Sciatic nerve (tissue), 2 donors: ENCODE measurements at places on chromosomes 2 and 18. TPM values are rescaled to one million over a fixed set of nuclear protein-coding genes. Genes with fewer than 3 reads are reported as not detected.
A peak's percentile ranks its signal among the peaks of the same experiment; 100 is the strongest.

DNA sequence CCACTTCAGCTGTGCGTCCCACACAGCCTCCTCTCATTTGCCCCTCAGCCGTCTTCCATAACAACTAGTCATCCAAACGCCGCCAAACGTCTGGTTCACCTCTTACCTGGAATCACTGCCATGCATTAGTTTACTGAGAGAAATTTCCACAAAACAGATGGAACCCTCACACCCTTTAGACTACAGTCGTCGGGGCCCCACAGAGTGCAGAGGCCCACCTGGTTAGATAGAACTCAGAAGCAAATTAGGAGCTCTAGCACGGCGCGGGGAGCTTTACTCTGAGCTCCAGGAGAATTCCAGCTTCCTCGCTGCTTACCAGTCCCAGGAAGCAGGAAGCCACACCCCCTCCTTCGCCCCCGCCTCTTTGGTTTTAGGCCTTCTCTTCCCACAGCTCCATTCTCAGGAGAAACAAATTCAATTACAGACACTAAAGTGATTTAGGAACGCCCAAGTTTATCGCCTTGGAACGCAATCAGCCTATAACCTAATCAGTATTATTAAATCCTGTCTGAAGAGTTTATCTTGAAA lies 9.4 kb downstream of the RNU2-63P start:
- no peak for DNase-seq

DNA sequence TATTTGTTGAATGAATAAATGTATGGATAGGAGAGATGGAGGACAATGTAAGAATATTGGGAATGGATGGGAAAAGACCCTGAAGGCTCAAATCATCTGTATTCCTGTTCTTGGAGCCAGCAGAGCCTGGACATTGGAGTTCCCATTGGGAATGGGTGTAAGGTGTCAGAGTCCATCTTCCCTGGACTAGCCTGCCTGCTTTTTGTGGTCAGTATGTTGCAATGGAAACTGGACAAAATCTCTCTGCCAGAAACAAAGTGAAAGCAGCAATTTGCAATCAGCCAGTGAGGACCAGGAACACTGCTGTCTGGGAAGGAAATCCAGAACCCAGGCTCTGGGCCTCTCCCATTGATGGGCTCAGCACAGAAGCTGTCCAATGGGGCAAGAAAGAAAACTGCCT lies 83.5 kb upstream of the SKOR2 start:
- DNase-seq, result no peak

DNA sequence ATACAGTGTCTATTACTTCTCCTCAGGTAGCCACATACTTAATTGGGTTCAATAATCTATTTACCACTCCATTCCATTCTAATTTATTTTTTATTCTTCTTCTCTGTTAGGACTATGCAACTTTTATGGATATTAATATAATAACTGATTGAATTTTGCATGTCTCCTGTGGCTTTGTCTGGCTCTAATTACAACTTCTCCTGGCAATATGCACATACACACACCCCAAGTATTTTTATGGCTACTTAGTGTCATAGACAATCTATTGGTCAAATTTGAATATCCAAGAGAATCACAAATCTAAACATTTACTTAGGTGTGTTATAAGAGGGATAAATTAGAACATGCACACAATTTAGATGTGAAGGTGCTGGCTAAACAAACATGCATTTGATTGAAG lies 73.1 kb downstream of the BOD1L2 start:
- no peak for DNase-seq

- no peak for DNase-seq
These were observed 17.6 kb upstream of the NEDD4L start for GRCh38 chr18:58026395-58026794.

- DNase-seq, result no peak
These were observed 312.8 kb upstream of the SALL3 start for GRCh38 chr18:78666666-78667335.

- no peak for DNase-seq
These were observed 662.2 kb downstream of the XIRP2 start for GRCh38 chr2:167550448-167550847.

DNA sequence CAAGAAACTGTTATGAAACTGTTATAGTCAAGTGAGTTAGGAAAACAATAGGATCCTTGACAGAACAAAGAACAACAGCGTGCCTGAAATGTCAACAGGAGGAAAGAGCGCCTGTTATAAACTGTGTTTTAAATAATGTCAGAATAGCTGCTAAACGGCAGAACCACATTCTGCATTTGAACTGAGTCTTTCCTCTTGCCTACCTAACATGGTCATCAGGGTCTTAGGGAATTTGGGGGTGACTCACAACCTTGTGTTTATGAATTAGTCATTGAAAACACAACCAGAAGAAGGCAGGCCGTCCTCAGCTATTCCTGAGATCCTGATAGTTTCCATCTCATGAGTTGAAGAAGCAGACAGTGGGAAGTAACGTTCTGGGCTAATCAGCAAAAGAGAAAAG lies 222.0 kb upstream of the FN1 start:
- no peak for DNase-seq

GRCh38 chr2:17591846-17592245 lies 51.4 kb downstream of the VSNL1 start:
- no peak for DNase-seq

GRCh38 chr18:6785001-6785400 lies 55.5 kb downstream of the ARHGAP28 start:
- no peak for DNase-seq

- DNase-seq, result no peak
These were observed 47.8 kb downstream of the INPP4A start for GRCh38 chr2:98492441-98492840.

DNA sequence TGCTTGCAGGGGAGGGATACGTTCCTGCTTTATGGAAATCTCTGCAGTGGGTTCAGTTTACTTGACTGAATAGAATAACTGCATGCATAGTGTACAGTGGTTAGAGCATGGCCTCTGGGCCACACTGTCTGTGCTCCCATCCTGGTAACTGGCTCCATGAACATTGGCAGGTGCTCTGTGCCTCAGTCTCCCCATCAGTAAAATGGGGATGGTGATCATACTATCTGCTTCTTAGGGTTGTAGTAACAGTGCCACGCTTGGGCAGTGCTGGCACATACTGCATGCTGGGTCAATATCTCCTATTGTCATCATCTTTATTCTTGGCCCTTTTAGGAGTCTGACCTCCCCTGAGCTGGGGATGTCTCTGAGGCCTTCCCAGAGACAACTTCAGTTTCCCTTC lies 117.3 kb downstream of the CTIF start:
- no peak for DNase-seq

GRCh38 chr2:182858671-182859070 lies 7.8 kb downstream of the FRZB start:
- DNase-seq, result no peak

GRCh38 chr2:152655880-152656279 lies 61.4 kb downstream of the PRPF40A start:
- no peak for DNase-seq

DNA sequence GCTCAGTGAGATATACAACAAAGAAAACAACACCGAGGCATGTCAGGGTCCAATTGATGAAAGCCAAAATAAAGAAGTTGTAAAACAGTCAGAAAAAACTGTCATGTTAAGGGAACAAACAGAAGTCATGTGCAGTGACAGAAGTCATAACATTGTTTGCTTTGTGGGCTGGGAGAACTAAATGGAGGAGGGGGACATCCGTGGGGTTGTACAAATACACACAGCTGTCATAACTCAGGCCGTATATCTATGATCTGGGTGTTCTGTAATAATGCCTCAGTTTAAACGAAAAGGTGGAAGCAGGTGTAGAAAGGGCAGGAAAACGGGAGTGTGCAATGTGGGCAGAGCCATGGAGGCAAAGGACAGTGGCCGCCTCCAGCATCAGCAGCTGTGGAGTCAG lies 27.3 kb downstream of the TIMM21 start:
- no peak for DNase-seq

GRCh38 chr2:240424341-240425235 lies 10.9 kb upstream of the GPC1 start:
- peak; percentile 53 for DNase-seq

- no peak for DNase-seq
These were observed 160.4 kb downstream of the KLHL29 start for GRCh38 chr2:23545396-23545795.

- DNase-seq, result no peak
These were observed 28.0 kb upstream of the SLC35F6 start for GRCh38 chr2:26735883-26736588.

- DNase-seq, result no peak
These were observed 27.4 kb upstream of the SLC3A1 start for GRCh38 chr2:44247924-44248323.

DNA sequence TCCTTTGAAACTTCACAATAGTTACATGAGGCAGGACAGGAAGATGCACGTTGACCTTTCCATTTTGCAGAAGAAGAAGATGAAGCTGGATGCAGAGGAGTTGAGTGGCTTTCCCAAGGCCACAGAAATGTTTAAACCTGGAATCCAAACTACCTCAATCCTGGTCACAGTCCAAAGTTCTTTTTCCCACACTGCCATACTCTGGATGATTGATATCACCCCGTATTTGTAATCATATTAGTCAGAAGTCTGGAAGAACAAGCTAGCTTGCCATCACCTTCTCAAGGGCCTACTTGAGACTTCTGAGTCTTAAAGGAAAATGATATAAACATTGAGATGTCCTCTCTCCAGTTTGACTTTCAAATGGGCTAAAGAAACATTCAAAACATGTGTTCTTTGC lies 190.1 kb downstream of the LNPK start:
- no peak for DNase-seq

DNA sequence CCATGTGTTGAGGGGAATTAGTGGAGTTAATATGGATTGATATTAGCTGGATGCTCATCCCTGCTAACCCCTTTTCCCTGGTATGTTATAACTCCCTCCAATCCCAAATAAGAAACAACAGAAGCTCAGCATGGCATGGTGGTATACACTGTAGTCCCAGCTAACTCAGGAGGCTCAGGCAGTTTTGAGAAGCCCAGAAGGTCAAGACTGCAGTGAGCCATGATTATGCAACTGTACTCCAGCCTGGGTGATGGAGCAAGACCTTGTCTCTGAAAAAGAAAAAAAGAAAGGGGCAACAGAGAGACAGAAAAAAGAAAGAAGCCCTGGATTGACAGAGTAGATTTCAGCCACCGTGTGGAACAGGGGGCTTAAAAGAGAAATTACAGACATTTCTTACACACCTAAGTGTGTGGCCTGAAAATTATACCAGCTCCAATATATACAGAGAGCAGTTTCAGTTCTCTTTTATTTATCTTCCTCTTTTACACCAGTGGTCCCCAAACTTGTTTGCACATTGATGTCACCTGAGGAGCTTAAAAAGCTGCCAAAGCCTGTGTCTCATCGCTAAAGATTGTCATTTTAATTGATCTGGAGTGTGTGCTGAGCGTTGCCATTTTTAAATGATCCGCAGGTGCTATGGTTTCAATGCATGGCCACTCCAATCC lies 203.6 kb downstream of the UBE2E3 start:
- DNase-seq, result no peak

GRCh38 chr2:71069376-71069775 lies 928 bp downstream of the NAGK start:
- DNase-seq, result no peak

DNA sequence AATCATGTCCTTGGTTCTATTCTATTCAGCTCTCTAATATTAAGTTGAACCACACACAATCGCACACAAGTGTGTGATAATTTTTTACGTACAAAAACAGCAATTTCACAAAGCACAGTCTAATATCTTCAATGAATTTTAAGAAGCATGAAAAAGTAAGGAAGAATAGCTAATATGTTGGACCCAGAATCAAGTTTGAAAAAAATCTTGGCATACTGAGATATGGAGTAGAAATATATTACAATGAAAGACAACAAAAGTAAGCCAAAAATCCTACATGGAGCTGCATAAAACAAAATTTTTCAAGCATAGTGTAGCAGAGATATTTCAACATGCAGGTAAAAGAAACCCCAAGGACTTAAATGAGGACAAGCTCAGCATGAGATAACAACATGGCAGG lies 219.1 kb upstream of the RND3 start:
- DNase-seq, result no peak

- DNase-seq, result no peak
These were observed 141.4 kb downstream of the SPP2 start for GRCh38 chr2:234191819-234192407.

DNA sequence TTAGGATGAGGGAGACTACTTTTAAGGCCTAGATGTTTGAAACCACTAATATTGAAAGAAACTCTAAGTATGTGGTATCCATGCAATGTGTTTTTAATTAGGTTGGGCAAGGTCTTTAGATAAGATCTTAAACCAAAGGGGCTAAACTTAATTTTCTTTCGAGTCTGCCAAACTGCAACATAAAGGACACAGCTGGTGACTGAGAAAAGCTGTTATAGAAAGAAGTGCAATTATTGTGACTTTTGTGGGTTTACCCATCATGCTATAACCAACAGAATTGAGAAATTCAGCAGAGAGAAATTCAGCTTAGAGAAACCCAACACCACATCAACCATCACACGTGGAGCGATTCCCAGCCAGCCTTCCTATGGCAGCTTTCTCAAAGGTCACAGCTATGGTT lies 119.5 kb upstream of the LMAN1 start:
- DNase-seq, result no peak

DNA sequence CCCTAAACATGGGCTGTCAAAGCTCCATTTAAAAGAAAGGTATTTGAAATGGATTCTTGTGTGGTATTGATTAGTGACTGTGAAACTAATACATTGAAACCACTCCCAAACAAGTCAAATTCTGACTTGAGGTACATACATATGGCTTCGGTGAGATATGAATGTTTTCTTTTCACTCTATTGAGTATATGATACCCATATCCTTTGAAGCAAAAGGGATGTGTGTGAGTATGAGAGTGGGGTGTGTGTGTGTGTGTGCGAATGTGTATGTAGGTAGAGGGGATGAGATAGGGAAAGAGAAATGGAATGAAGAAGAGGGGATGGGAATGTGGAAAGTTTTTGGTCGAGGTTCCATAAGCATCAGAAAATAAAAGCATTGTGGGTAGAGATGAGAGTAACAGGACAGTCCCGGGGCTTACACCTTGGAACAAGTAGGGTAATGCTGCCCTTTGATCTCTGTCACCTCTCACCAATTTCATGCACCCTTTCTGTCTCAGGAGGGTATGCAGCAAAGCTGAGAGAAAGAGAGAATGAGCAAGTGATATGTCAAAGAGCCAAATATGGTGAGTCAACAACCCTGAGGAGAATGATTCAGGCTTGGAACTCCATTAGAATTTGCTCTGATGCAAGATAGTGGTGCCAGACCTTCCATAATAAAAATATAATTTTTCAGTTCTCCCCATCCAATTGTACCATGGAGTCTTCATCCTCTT lies 64.0 kb upstream of the ZEB2 start:
- no peak for DNase-seq

DNA sequence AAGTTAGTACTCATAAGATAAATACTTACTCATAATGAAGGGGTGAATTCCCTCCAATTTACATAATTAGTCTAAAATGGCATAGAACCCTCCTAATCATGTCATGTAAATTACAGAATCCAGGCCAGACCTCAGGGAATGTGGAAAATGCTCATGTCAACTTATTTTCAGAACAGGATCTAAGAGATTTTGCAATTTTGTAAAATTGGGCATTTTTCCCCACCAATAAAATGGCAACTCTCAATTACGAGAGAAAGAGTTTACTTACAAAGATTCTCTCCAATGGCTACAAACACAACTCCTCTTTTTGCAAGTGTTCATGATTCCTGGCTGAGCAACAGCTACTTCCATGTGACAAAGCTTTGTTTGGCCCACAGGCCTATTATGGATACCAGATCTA lies 33.8 kb upstream of the SP5 start:
- no peak for DNase-seq

The C1QL2 gene
- total RNA-seq, result not detected

The GALNT14 gene
- 1.2 TPM for total RNA-seq

The STEAP3 gene
- total RNA-seq, result 9.1 TPM

The IL36B gene
- not detected for total RNA-seq

The SH3BP4 gene
- total RNA-seq, result 26.7 TPM

The AQP12B gene
- total RNA-seq, result not detected

The RIT2 gene
- not detected for total RNA-seq

The ANTXR1 gene
- total RNA-seq, result 89.9 TPM

The UGT1A3 gene
- not detected for total RNA-seq
